SW 1271 (cell line): ENCODE measurements at places on chromosomes 13 and 19.

- no peak for DNase-seq
These were observed 49.8 kb downstream of the VAV1 start for GRCh38 chr19:6822311-6822670.

GRCh38 chr19:48720251-48720612, 707 bp upstream of the MAMSTR start:
- no peak for DNase-seq

- DNase-seq: no peak
These were observed 12.4 kb downstream of the ZNF552 start for GRCh38 chr19:57802269-57802668.

DNA sequence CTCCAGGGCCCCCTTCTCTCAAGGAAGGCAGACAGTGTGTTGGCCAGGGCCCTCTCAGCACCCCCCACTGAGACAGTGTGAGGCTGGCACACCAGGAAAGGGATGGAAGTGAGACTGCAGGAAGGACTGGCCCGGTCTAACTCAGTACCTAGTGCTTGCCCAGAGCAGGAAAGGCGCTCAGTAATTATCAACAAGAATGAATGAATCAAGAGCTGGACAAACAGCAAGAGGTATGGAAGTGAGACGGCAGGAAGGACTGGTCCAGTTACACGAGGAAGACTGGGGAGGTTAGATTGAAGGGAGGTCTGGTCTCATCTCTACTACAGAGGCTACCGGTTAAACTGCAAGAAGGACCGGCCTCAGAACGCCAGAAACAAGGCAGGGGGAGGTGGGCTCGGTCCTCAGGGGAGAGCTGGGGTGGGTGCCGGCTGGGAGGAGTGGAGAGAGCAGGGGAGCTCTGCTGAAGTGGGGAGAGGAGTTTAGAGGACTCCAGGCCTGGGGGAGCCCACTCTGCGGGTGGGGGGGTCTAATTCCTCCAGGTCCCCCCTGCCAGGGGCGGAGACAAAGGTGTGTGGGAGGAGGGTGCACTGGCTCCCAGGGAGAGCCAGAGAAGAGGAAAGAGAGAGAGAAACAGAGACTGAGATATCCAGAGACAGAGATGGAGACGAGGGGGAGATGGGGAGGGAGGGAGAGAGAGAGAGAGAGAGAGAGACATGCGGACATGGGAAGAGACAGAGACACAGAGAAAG, 1.1 kb downstream of the SLC8A2 start:
- no peak for DNase-seq

DNA sequence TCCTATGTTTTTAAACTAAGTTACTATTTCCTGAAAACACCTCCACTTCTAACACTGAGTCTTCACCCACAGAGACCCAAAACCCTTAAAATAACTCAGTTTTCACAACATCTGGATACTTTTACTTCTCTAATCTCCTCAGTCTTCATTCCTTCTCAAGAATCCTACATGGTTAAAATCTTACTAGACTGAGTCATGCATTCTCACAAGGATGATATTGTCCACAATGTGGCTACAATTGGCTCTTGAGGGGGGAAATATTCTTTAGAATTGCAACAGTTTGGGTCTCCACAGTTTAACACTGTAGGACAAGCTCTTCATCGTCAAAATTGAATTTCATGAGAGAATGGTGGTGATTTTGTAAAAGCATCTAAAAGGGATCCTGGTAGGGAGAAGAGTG, 397.1 kb downstream of the SLITRK5 start:
- no peak for DNase-seq

- DNase-seq: no peak
These were observed 53.3 kb downstream of the NHLRC3 start for GRCh38 chr13:39091586-39091985.

GRCh38 chr19:31110336-31110735, 238.9 kb downstream of the TSHZ3 start:
- DNase-seq: no peak

GRCh38 chr13:113732176-113732960, 26.7 kb upstream of the TMEM255B start:
- no peak for DNase-seq

- DNase-seq: no peak
These were observed 4.7 kb downstream of the VRK3 start for GRCh38 chr19:50020481-50020880.

- DNase-seq: no peak
These were observed 19.5 kb upstream of the ZNF429 start for GRCh38 chr19:21485926-21486325.

- DNase-seq: no peak
These were observed 441.0 kb downstream of the KLF12 start for GRCh38 chr13:73693215-73693614.

DNA sequence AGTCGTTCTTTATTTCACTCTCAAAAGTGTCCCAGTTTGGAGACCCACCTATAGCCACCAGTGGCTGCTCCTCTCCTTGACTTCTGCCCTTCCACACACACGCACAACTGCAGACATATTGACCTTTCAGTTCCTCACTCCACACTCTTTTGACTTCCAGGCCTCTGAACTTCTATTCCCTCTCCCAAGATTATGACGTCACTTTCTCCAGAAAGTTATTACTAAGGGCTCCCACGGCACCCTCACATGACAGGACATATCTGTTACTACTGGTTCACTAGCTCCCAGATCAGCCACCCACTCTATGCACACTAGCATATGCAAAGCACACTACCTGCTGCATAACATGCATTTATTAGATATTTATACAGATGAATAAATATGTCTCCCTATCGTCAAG, 45.9 kb downstream of the XPO4 start:
- DNase-seq: no peak

- no peak for DNase-seq
These were observed 65.2 kb downstream of the GGACT start for GRCh38 chr13:100523411-100523810.

GRCh38 chr13:99206873-99207272, 6.2 kb downstream of the UBAC2 start:
- no peak for DNase-seq

DNA sequence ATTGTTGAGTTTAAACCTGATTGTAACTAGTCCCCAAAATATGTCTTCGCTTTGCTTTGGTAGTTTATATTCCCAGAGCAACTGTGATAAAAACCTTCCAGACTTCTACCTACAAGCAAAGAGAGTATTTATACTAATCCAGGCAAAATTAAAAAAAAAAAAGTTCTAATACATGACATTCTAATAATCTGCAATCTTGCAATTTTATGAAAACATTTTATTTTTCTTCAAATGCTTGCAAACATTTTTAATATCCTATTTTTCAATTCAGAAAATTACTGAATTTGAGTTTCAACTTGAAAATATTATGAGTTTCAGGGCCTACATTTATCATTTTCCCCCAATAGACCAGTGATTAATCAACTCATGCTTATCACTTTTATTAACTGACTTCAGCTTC, 830.2 kb upstream of the KLHL1 start:
- DNase-seq: no peak

GRCh38 chr13:20582026-20582425, 15.1 kb downstream of the IFT88 start:
- no peak for DNase-seq

DNA sequence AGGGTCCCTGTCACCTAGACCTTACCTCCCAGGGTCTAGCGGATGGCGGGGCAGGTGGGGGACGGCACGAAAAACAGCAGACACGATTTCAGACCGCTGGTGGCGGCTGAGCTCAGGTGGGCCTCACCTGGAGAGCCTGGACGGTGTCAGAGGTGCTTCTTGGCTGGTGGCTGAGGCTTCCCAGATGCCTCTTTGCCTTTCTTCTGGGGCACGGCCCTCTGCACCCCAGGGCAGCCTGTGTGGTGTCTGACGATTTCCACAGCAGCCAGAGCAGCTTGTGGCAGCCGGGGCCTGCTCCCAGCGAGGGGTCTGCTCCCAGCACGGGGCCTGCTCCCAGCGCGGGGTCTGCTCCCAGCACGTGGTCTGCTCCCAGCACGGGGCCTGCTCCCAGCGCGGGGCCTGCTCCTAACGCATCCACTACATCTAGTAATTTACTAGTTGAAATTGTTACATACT, 66.7 kb downstream of the ATP11A start:
- no peak for DNase-seq

- no peak for DNase-seq
These were observed 6.3 kb upstream of the DOCK9 start for GRCh38 chr13:98984118-98984517.

- DNase-seq: no peak
These were observed 150.7 kb downstream of the KCTD15 start for GRCh38 chr19:33947265-33947964.

DNA sequence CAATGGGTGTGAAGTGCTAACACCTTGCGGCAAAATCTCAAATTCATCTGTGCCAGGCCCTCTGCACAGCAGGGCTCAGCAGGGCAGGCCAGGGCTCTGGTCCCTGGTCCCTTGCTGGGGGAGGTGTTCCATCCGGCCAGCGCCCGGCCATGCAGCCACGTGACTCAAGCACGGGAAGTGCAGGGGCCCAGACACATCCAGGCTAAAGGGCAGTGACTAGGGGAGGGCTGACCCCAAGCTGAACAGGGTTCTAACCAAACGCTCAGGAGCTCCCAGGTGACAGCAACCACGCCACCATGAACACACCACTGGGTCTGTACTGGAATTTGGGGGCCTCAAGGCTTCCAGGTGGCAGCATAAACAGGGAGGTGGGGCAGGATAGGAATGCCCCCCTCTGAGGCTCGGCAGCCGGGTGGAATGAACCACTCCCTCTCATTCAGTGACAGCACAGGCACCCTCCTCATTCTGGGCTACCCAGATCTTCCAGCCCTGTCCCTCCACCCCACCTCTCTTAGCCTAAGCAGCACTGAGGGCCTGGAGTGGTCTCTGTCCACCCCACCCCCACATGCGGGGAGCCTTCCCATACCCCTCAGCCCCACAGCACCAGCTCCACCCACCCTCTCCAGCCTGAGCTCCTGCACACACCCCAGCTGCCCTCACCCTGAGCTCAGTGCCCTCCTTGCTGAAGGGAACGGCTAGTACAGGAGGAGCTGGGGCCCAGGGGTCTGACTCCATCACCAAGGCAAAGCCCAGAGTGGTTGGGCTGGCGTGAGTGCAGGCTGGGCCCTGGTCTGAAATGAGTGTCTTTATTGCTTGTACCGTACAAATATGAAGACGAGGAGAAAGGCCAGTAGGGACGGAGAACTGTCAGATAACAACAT, 5.3 kb upstream of the CCNP start:
- no peak for DNase-seq

DNA sequence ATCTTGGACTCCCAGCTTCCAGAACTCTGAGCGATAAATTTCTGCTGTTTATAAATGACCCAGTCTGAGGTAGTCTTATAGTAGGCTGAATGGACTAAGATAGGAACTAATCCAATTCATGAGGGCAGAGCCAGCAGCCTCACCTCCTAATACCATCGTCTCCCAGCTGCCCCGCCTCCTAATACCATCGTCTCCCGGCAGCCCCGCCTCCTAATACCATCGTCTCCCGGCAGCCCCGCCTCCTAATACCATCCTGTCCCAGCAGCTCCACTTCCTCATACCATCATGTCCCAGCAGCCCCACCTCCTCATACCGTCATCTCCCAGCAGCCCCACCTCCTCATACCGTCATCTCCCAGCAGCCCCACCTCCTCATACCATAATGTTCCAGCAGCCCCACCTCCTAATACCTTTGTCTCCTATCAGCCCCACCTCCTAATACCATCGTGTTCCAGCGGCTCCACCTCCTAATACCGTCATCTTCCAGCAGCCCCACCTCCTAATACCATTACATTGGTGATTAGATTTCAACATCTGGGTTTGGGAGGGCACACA, 2.4 kb upstream of the ARGLU1 start:
- no peak for DNase-seq

- DNase-seq: no peak
These were observed 97.6 kb upstream of the DACH1 start for GRCh38 chr13:71964491-71965100.

- DNase-seq: no peak
These were observed 20.6 kb downstream of the EXOC3L2 start for GRCh38 chr19:45224645-45225044.

GRCh38 chr13:109744512-109745051, 41.8 kb downstream of the IRS2 start:
- DNase-seq: no peak

GRCh38 chr13:86282442-86282841, 483.2 kb upstream of the SLITRK6 start:
- DNase-seq: no peak

- DNase-seq: no peak
These were observed 393.0 kb downstream of the FOXO1 start for GRCh38 chr13:40273253-40274025.

DNA sequence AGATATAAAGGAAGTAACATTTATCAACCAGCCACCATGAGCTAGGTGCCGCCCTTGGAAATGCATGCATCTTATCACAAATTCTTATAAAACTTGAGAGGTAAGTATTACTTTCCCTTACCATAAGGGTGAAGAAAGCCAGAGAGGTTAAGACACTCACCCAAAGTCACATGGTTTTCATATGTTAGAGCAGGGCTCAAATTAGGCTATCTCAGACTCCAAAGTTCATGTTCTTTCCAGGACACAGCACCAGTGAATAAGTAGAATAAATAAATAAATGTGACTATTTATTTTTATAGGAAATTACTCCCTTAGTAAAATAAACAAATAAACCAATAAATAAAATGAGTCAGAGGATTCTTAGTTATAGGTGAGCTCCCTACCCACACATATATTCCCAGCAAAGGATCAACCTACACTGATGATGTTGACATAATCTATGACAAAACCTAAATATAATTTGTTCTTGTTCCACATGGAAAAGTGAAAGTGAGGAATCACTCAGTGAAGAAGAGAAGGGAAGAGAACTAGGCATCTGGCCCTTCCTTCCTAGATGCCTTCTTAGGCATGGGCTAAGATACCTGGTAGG, 27.2 kb downstream of the SPRY2 start:
- no peak for DNase-seq

DNA sequence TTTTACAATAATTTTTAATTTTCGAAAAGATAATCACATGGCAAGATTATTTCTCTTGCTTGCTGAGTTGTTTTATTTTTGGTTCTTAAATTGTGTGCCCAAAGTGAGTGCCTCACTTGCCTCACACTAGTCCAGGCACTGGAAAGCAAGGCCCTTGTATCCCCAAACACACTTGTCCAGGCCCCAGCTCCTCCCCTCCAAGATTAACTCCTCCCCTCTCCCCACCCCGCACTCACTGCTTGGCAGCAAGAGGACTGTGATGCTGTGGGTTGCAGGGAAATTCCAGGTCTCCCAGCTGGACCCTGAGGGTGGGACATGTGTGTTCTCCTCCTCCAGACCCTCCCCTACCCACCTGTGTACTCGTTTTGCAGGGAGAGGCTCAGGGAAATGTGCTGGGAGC, 3.9 kb downstream of the SIGLEC12 start:
- no peak for DNase-seq

GRCh38 chr13:35984776-35985453, 146.3 kb downstream of the DCLK1 start:
- DNase-seq: no peak

DNA sequence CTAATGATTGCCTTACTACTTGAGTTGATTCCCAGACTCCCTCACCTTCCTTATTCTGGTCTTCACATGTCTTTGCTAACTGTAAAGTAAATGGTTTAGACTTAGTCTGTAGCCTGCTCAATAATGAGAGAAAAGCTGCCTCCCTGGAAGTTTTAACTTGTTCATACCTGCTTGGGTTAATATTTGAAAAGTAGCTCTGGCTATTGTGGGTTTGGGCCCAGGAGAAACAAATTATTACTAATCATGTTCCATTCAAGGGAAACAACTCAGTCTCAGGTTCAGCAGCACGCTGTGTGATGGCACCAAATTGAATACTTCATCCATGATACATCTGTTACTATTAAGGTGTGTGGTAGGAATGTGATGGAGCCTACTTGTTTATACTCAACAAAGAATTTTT, 75.0 kb downstream of the ZMYM2 start:
- DNase-seq: no peak

- no peak for DNase-seq
These were observed 27.7 kb downstream of the TUBA3C start for GRCh38 chr13:19153782-19154450.

- DNase-seq: no peak
These were observed 131.9 kb downstream of the RAP2A start for GRCh38 chr13:97565906-97566305.
